ENCODE measurements at places on chromosomes 7 and 10. TPM values are rescaled to one million over a fixed set of nuclear protein-coding genes. Genes with fewer than 3 reads are reported as not detected.

- no peak for DNase-seq
These were observed 26.4 kb downstream of the CHST15 start for GRCh38 chr10:124066781-124067714.

DNA sequence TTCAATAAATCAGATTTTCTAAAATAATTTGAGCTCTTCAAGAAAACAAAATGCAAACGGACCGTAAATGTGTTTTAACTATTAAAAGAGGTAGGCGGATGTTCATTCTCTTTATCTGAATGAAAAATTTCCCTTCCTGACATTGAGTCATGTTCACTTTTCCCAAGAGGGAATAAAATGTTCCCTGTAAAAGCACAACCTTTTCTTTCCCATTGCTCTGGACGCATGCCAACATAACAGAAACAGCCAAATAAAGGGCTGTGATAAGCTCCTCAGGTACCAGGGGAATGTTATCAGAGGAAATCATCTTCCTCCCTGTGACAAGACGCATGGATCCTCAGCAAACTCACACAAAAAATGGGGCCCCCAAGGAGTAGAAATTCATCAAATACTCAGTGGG lies 251.8 kb downstream of the MTERF1 start:
- no peak for DNase-seq

DNA sequence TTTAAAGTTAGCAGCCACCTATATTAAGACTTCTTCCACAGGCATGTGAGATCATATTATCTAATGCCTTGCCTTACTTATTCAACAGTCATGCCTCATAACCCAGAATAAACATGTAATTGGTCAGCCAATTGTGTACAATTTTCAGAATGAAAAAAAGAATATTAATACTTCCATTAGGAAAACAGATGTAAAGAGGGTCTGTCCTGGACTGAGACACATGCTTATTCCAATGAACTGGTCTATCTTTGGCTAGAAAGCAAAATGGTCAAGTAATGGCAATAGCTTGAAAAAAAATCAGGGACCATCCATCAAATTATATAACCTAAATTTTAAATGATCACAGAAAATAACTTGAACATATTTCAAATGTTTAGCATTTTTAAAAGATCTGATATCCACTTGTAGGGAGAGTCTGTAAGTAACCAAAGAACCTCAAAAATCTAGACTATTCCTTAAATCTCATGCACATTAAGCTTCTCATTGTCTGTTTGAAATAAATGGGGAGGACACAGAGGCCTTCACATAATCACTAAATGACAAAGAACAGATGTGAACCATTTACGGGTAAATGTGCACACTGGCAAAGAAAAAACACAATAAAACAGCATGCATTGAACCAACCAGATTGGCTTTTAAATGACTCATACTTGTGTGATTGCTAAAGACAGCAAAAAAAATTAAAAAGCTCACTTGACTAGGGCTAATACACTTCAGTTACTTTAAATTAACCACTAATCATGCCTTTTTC lies 568.8 kb upstream of the PCDH15 start:
- DNase-seq = no peak

- no peak for DNase-seq
These were observed 18.3 kb downstream of the CLEC2L start for GRCh38 chr7:139541600-139542307.

- no peak for DNase-seq
These were observed 2.0 kb downstream of the SRI start for GRCh38 chr7:88217675-88218428.

- no peak for DNase-seq
These were observed 26.1 kb downstream of the DPYSL4 start for GRCh38 chr10:132212816-132213215.

- no peak for DNase-seq
These were observed 23.4 kb downstream of the OR9A2 start for GRCh38 chr7:143003393-143004051.

DNA sequence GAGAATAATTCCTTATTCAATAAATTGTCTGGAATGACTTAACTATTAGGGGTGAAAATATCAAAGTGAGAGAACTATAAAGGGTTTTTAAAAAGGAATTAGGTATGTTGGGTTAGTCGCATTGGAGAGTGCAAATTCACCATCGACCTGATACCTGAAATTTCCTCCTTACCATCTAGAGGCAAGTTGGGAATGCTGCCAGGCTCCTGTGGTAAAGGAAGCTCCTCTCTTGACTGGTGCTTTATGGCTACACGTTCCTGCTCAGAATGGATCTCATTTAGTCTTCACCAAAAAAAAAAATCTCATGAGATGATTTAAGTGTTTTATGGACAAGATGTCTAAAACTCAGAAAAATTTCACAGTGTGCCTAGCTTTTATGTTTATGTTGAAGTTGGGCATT lies 129.8 kb downstream of the EGFR start:
- DNase-seq = no peak

GRCh38 chr10:43452356-43452914 lies 15.5 kb downstream of the ZNF487 start:
- DNase-seq = no peak

DNA sequence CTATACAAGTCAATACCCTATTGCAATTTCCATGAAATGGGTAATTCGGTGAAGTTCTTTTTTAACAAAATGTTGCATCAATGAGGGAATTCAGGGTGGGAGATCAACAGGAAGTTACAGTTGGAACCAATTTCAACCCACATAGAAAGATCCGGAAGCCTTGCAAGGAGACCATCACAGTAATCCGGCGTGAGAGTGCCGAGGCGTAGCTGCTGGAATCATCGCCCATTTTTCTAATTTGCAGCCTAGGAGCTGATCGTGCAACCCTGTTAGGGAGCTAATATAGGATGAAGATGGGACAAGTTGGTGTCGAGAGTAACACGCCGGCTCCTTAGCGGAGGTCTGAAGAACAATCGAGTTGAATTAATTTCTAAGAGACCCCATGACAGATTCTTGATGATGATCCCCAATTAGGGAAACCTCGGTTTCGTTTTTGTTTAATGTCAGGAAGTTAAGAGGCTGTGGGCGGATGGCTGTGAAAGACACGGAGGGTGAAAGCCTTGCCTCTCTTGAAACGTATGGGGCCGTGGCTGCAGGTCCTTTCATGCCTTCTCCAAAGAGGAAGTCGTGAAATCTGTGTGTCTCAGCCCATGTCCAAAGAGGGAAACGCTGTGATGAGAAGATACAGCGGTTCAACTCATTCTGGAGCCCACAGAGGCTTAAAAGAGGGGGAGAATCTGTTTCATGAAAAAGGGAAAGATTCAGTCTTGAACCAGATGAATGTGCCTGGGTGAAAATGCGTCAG lies 51.2 kb upstream of the CARD11 start:
- no peak for DNase-seq

GRCh38 chr10:78802866-78803265 lies 265.9 kb upstream of the ZMIZ1 start:
- peak; percentile 74 for DNase-seq

GRCh38 chr10:51952056-51952455 lies 252.7 kb upstream of the CSTF2T start:
- no peak for DNase-seq

DNA sequence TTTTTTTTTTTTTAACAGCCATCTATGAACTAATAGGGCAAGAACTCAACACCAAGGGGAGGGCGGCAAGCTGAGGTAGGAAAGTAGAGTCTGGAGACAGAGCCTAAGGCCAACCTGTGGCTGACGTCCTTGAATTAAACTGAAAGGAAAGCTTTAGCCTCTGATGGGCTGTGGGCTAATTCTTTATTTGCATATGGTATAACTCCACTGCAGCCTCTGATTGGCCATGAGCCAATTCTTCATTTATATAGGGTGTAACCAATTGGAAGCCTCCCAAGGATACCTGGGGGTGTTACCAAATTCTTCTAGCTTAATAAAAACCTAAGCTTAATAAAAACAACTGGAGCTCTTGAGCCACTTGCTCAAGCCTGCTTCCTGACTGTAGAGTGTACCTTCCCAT lies 10.3 kb downstream of the TYW1 start:
- DNase-seq = no peak

GRCh38 chr10:90988802-90989201 lies 67.9 kb upstream of the ANKRD1 start:
- peak; percentile 51 for DNase-seq

DNA sequence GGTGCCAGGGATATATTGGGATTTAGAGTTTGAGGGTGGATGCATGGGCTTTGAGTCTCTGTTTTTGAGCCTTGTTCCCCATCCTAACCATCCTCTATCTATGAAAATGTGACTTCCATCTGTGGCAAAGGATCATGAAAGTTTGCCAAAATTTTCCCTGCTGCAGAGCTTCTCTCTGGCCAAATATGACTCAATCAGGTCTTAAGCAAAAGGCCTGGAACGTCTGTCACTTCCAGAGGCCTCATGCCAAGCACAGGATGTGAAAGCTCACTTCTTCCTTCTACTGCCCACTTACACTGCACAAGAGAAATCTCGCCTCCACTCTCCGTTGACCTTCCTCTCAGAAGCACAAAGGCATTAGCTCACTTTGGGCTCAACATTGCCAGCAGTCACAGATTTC lies 696.9 kb upstream of the NRP1 start:
- DNase-seq = peak; percentile 46

DNA sequence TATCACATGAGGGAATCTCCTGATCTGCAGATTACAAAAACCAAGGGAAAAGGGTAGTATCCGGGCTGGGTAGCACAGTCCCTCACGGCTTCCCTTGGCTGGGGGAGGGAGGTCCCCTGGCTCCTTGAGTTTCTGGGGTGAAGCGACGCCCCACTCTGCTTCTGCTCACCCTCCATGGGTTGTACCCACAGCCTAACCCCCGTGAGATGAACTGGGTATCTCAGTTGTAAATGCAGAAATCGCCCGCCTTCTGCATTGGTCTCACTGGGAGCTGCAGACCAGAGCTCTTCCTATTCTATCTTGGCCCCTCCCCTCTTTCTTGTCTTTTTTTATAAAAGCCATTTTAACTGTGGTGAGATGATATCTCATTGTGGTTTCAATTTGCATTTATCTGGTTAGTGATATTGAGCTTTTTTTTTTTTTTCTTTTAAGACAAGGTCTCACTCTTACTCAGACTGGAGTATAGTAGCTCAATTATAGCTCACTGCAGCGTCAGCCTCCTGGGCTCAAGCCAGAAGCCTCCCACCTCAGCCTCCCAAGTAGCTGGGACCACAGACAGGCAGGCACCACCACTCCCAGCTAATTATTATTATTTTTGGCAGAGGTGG lies 87.8 kb downstream of the ABCC2 start:
- DNase-seq = no peak

Gene PKD2L1
- total RNA-seq = not detected

Gene CLDN4
- 0.27 TPM for total RNA-seq

Gene MYL10
- total RNA-seq = not detected

Gene TAS2R4
- 0.25 TPM for total RNA-seq

Gene FAM13C
- total RNA-seq = 5.2 TPM

Gene CSGALNACT2
- total RNA-seq = 7.1 TPM

Gene SPDYE6
- not detected for total RNA-seq

Gene TET1
- total RNA-seq = 2.2 TPM
